HS-5 (cell line): ENCODE measurements at places on chromosomes 4 and X.

DNA sequence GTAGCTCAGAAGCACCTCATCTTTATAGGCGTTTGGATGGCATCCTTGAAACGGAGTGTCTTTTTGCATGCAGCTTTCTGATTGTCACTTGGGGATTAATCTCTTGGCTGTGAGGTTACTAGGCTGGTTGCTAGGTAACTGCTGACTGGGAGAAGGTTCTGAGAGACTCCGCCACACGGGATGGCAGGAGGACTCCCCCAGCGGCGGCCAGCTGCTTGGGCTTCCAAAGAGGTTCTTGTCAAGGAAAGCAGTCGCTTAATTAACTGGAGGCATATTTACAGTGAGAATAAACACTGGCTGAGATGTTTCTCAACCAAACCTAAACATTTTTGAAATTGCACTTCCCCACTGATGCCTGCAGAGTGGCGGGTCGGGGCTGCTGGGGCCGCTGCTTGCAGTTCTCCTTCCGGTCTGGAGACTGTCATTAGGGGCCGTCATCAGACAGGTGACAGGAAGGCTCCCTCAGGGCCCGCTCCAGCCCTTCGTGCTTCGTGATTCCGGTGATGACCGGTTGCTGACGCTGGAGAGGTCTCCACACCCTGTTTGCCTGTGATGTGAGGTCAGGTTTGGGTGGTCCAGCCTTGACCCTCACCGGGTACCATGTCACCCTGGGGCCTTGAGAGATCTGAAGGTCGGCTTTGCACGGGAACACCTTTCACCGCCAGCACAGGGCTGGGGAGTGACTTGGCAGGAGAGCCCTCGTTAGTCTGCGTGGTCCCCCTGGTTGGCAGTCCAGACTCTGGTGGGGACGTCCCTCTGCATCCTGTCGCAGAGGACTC is 9.1 kb downstream of the NSG1 start:
- no peak for DNase-seq

DNA sequence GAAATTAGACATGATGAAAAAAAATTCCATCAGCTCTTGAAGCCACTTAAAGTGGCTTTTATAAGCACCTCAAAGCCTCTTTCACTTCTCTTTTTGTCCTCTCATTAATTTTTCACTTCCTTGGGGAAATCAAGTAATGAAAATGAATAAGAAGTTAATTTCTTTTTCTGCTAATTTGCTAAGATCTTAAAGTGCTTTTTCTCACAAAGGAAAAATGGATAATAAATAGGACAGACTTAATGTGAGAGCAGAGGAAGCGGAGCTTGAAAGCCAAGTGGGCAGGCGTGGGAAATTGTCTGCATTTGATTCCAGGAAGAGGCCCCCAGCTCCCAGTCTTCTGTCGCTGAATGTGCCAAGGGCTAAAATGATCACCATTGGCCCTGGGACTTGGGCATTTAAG is 28.6 kb downstream of the CDS1 start:
- no peak for DNase-seq

- DNase-seq, result no peak
Observed at GRCh38 chr4:183842129-183842528, 63.0 kb upstream of the STOX2 start.

GRCh38 chr4:38752941-38753806 is 29.6 kb downstream of the TLR10 start:
- DNase-seq, result peak; percentile 16

DNA sequence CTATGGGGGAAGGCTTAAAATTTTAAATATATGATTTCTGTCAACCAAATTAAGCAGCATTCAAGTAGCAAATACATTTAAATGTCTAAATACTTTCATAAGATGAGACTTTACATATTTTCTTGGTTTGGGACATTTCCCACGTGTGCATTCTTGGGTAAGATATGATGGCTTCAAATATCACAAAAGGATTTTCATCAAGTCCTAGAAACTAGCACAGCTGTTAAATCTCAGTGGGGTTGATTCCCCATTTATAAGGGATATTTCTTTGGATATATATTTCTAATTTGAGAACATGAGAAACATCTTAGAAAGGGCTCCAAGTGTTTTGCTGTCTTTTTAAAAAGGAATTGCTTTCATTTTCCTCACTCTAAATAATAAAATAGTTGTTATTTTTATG is 90.2 kb downstream of the P2RY10 start:
- no peak for DNase-seq

DNA sequence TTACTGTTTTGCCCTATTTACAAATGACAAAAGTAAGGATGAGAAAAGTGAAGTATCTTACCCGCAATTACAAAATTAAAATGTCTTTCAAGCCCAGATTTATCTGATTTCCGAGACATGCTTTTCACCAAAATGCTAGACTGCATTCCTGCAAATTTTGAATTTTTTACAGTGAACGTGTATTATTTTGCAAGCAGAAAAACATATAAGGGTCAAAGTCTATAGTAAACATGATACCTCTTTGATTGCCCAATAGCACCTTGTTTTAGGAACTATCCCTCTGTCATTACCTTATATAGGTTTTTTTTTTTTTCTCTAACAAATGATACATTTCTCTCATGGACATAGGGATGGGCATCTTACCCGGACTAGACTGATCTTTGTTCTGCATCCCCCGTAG is 134.2 kb upstream of the RAP2C start:
- no peak for DNase-seq

DNA sequence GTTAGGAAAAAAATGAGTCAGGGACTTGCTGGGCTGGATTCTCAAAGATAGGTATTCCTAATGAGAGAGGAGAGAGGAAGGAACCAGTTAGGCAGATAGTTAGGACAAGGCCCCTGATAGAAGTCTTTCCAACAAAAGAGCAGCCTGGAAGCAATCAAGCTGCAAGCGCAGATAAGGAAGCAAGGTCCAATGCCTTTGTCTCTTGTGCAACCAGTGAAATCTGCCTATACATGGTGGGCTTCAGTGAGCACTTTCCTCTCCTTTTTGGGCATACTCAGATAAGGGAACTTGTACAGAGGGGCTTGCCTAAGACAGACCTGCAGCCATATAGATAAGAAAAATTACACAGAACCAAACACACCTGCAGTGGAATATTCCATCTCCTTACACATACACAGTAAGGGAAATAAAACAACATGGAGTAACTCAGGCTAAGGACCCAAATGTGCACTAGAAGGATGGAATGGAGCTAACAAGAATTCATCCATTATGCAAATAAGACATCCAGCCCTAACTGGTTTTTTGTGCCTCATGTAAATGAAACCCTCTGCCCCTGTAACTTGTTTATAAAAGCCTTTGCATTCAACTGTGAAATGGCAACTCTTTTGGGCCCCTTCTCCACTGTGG is 68.8 kb downstream of the PCDH18 start:
- DNase-seq, result no peak

DNA sequence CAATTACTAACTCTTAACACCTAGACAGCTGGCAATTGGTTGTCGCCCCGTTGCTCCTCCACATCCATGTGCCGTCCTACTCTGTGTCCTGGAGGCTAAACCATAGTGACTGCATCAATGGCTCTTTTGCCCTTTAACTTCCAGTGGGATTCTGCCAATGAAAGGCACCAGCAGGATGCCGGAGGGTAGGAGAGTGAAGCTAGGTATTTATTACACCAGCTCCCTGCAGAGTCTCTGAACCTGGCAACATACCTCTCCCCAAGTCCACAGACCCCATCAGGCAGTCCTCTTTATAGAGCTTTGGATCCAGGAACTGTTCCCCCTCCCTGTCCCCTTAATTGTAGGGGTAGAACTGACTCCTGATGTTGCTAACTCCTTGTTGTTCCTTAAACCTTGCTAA is 426.8 kb downstream of the HNRNPD start:
- DNase-seq, result no peak

- no peak for DNase-seq
Observed at GRCh38 chr4:127810551-127810950, 28.4 kb downstream of the HSPA4L start.

- DNase-seq, result no peak
Observed at GRCh38 chr4:70885174-70885573, 17.0 kb upstream of the MOB1B start.

DNA sequence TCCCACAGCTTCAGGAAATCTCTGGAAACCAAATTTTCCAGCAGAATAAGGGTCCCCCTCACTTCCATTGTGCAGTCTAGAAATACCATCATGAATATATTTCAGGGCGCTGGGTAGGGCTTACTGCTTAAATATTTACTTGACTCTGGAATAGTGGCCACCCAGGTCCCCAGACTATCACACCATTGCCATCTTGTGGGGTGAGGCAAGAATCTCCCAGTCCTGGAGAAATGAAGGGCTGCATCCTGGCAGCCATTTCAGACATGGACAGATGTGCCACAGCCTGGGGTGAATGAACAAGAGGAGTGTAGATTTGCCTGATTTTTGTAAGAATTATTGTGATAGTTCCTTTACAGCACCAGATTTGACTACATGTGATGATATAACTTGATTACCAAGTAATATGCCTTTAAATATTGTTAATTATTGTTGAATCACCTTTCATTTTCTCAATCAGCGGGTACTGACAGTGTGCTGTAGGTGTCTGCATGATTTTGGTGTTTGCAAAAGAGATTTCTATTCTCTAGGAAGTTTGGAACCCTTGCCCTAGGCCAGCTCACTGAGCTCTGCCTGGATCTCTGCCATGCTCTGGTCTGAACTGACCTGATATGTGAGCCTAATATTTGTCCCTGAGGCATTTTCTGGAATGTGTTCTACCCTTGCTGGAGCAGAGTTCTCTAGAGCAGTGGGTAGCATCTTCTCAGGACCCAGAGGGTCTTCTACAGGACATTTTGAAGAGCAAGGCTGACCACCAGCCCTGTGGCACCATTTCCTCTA is 183.4 kb downstream of the KIT start:
- DNase-seq, result no peak

- DNase-seq, result no peak
Observed at GRCh38 chr4:146852360-146852759, 93.3 kb downstream of the TTC29 start.

DNA sequence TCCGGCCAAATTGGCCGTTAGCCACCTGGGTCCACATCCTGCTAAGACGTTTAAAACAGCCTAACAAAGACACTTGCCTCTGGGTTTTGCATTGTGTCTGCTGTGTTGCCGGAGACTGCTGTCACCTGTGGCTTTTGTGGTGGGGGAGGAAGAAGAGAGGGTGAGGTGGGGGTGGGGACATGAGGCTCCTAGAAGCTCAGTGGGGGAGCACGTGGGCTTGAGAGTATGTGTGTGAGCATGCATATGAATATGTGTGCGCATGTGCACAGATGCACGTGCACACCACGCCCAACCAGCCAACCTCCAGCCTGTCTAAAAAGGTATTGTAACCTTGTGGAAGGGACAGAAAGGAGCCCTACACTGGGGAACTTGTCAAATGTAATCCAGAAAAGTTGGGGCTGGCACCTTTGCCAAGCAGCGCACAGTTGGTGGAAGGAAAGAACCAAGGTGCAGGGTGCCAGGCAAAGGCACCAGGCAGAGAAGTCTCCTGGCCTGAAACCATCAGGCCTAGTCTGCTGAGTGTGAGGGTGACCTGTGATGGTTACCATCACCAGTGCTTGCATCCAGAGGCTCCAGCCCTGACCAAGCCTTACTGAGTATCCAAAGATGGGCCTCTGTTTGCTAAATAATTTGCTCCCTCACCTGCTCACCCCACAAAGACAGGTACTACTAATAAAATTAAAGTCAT is 10.1 kb upstream of the SASH3 start:
- no peak for DNase-seq

GRCh38 chrX:97619499-97619898 is 735.8 kb downstream of the RPA4 start:
- no peak for DNase-seq

GRCh38 chrX:66015900-66016689 is 23.8 kb downstream of the VSIG4 start:
- DNase-seq, result no peak

DNA sequence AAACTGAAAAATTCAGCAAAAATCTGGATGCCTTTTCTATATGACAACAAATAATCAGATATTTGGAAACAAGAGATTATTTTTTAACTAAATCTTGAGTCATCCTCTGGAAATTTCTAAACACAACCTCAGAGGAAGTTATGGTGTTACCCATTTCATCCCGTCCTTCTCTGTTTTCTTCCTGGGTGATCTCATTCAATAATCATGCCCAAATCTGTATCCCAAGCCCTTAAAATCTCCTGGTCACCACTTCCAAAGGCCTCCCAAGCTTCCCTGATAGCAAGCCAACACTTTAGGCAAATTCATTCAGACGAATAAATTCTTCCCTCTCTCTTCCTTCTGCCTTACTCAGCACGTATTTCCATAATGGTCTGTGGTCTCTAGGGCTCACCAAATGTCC is 9.7 kb upstream of the SORCS2 start:
- no peak for DNase-seq

DNA sequence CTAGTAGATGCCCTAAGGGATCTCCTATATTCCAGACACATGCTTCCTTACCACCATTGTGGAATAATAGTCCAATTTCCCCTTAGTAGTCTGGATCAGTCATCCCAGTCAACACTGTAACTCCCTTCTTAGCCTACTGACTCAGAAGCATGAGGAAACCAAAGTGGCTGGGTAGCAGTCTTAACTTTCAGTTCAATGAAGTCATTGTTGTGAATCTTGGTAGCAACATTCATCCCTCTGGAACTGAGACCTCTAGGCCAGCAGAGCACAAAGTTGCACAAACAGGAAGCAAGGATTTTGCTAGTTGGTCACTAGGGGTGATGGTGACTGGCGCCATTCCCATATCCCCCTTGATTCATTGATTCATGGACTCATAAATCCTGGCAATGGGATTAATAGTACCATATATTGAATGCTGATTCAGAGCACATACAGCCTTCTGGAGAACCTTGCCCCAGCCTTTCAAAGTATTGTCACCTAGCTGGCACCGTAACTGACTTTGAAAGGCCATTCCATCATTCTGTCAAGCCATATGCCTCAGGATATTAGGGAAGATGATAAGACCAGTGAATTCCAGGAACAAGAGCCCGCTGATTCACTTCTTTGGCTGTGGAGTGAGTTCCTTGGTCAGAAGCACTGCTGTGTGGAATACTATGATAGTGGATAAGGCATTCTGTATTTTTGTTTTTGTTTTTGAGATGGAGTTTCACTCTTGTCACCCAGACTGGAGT is 19.7 kb upstream of the GPAT3 start:
- no peak for DNase-seq

GRCh38 chr4:95165926-95166524 is 382.7 kb downstream of the UNC5C start:
- peak; percentile 46 for DNase-seq

- no peak for DNase-seq
Observed at GRCh38 chr4:185357733-185358440, 37.8 kb downstream of the LRP2BP start.

GRCh38 chr4:25299476-25300203 is 12.9 kb upstream of the ZCCHC4 start:
- no peak for DNase-seq

DNA sequence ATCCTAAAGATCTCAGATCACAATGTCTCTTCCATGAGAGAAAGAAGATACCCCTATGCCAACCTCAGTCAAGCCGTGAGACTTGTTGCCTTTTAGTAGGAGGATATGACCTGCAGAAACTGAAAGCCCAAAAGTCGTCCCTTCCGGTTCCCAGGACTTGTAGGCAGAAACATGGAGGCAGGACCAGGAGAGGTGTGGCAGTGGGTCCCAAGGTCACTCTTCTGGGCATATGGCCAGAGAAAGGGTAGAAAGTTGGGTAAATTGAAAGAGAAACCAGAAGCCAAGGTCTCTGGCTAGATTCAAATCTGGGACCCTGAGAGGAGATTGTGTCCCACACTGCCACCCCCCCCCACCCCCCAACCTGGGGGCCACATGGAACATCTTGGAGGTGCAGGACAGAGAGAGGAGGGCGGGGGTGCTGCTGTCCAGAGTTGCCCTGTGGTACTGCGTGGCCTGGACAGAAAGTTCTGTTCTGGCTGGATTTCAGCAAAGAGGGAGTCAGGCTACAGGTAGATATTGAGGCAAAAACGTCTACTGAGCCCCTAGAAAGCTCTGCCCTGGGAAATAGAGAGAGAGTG is 55.4 kb downstream of the DDX3X start:
- DNase-seq, result no peak

- DNase-seq, result no peak
Observed at GRCh38 chr4:7428261-7429068, 6.3 kb downstream of the PSAPL1 start.
